ENCODE measurements at places on chromosomes 7 and 10. TPM values are rescaled to one million over a fixed set of nuclear protein-coding genes. Genes with fewer than 3 reads are reported as not detected.

GRCh38 chr7:125857606-125858005, 928.0 kb upstream of the POT1 start:
- no peaks in the 10 kb centered on the region for H3K4me1 ChIP-seq
- no peaks in the 10 kb centered on the region for H3K27me3 ChIP-seq
- no peaks in the 10 kb centered on the region for H3K36me3 ChIP-seq
- no peak overlapping the region for H3K27ac ChIP-seq

CDHR1 gene
- not detected for total RNA-seq

DNA sequence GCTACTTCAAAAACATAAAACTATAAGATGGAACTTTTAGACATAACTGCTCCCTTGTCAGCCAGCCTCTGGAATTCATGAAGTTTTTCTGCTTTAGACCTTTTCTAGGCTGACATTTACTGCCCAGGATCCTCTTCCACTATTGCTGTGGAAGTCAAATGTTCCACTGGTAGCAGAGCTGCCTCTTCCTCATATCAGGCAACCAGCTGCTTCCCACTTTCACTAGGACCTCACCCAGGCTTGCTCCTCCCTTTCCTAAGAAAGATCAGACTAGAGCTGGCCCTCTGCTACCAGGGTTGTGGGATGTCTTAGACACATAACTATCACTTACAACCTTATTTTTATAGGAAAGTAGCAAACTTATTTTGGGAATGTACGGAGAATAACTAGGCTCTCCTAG, 121.5 kb downstream of the CTTNBP2 start:
- H3K4me1 ChIP-seq, result no peaks in the 10 kb centered on the region
- H3K27ac ChIP-seq, result no peak overlapping the region
- H3K27me3 ChIP-seq, result no peaks in the 10 kb centered on the region
- no peak for DNase-seq
- H3K36me3 ChIP-seq, result no peaks in the 10 kb centered on the region
- H3K4me3 ChIP-seq, result no peak overlapping the region

GRCh38 chr10:110577056-110577455, 9.6 kb downstream of the SMC3 start:
- no peak for DNase-seq
- peaks cover 81% of the 10 kb centered on the region for H3K36me3 ChIP-seq
- peaks cover 30% of the 10 kb centered on the region for H3K4me1 ChIP-seq
- no peak overlapping the region for H3K4me3 ChIP-seq

GRCh38 chr10:110893559-110894179, 21.9 kb downstream of the PDCD4 start:
- peaks cover 10% of the 10 kb centered on the region for H3K4me1 ChIP-seq
- peak; percentile 90 for DNase-seq
- no peak overlapping the region for H3K4me3 ChIP-seq

TMEM196 gene
- not detected for total RNA-seq

ACBD7 gene
- total RNA-seq, result 0.63 TPM

HOXA6 gene
- 3.4 TPM for total RNA-seq

ADRA2A gene
- total RNA-seq, result 0.04 TPM

DNA sequence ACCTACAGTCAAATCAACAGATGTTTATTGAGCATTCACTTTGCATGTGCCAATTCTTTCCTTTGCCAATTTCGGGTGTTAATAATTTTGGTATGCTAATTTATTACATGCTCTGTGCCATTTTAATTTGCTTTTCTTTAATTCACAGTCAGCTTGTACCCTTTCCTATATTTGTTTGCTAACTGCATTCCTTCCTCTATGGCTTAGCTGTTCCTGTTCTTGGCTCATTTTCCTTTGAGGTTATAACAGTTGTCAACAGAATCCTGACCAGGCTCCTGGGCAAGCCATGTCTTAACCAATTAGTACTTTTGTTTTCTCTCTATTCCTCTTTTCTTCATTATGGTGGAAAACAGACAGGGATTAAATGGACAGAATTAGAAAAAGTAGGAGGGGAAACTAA, 73.6 kb upstream of the RPA3 start:
- no peaks in the 10 kb centered on the region for H3K27me3 ChIP-seq
- 0 out of 2 replicates have a peak, but pooled peaks cover 2% of the 10 kb centered on the region for H3K4me1 ChIP-seq
- H3K27ac ChIP-seq, result no peak overlapping the region
- DNase-seq, result no peak
- no peak overlapping the region for H3K4me3 ChIP-seq

DNA sequence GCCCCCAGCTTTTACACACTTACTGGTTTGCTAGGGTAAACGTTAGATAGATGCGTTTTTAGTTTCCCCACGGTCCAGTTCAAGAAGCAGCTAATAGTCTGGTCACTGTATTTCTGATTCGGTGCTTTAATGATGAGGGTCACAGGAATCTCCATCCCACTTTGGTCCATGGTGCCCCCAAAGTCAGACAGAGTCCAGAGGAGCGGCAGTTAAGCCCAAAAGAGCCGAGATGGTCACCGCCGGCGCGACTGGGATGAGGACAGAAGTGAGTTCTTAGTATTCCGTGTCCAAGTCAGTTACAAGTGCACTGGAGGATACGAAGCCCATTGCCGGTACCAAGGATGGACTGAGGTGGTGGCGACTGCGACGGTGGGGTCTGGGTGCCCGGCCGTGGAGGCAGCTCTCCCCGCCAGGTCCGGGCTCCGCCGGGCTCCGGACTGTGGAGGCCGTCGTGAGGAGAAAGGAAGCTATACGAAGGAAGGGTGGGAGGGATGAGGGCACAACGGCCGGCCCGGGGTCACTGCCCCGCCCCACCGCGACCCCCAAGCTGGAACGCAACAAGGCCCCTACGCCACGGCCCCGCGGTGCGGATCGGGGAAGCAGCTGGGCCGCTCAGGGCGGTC, 663 bp downstream of the HERPUD2 start:
- H3K27ac ChIP-seq, result no peak overlapping the region
- H3K4me1 ChIP-seq, result peaks cover 41% of the 10 kb centered on the region
- H3K27me3 ChIP-seq, result no peaks in the 10 kb centered on the region
- peak; percentile 38 for DNase-seq
- no peaks in the 10 kb centered on the region for H3K36me3 ChIP-seq

CYTH3 gene
- total RNA-seq, result 3.0 TPM

DNA sequence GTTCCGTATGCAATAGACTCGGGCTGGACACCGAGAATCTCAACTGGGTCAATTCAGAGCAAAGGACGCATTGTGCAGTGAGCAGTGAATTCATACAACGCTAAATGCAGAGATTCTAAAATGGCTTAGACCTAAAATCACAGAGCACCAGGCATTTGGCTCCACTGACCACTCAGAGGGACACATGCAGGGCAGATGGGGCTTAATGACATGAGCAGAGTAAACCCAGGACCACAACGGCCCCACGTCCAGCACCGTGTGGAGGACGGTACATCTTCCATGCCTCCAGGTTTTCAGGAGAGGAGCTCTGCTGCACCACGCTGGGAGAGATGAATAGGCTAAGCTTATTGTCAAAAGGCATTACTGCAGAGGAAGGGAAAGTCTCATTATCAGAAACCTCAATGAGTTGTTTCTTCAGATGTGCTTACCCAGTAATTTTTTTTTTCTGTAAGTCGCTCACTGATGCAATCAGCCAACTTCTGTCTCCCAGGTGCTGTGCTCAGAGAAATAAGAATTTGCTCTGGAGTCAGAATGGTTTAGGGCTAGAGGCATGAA, 555.0 kb downstream of the PTPRN2 start:
- no peaks in the 10 kb centered on the region for H3K27me3 ChIP-seq
- H3K4me1 ChIP-seq, result no peaks in the 10 kb centered on the region
- no peak overlapping the region for H3K4me3 ChIP-seq
- DNase-seq, result no peak
- no peaks in the 10 kb centered on the region for H3K36me3 ChIP-seq
- no peak overlapping the region for H3K27ac ChIP-seq

DNA sequence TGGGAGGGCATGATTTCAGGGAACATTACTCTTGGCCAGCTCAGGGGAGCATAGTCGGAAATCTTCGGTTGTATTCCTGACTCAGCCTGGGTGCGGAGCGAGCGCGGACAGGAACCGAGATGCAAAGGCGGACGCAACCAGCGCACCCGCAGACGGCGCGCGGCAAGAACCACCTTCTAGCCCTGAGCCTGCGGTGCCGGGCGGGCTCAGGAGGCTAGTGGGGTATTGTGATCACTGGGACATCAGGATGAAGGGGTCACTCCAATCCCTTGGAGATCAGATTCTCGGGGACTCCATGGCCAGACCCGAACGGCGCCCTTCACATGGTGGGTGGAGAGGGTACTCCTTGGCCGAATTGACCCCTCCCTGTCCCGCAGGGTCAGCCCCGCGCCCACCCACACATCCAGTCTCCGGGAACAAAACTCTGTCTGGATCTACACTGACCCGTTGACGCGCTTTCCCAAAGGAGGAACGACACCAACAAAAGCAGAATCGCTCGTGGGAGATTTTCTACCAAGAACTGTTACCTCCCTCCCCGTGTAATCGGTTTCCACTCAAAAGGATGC, 730.5 kb downstream of the ZWINT start:
- no peak for DNase-seq
- no peak overlapping the region for H3K4me3 ChIP-seq
- H3K27ac ChIP-seq, result no peak overlapping the region
- no peaks in the 10 kb centered on the region for H3K4me1 ChIP-seq
- no peaks in the 10 kb centered on the region for H3K36me3 ChIP-seq

- H3K27me3 ChIP-seq, result no peaks in the 10 kb centered on the region
- DNase-seq, result no peak
- peak overlapping the region; percentile 96 for H3K27ac ChIP-seq
- no peak overlapping the region for H3K4me3 ChIP-seq
- peaks cover 76% of the 10 kb centered on the region for H3K4me1 ChIP-seq
Measured at GRCh38 chr7:30328381-30328780, 44.0 kb downstream of the ZNRF2 start.

DNA sequence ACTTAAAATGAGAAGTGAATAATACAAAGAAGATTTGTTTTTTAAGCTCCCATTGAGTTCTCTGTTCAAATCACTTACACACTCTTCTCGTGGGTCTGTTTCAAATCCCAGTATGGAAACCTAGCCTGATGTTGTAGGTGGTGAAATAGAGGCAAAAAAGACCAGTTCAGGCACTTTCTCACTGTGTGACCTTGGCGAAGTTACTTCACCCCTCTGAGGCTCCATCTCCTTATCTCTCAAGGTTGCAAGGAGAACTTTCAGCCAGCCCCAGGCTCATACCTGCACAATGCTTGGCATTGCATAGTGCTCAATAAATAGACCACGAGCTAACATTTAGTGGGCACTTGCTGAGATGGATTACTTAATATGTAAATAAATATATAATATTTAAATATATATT, 90.1 kb downstream of the PRLHR start:
- no peak overlapping the region for H3K27ac ChIP-seq
- H3K4me3 ChIP-seq, result no peak overlapping the region
- H3K36me3 ChIP-seq, result no peaks in the 10 kb centered on the region
- no peaks in the 10 kb centered on the region for H3K27me3 ChIP-seq

- no peaks in the 10 kb centered on the region for H3K4me1 ChIP-seq
- H3K27me3 ChIP-seq, result no peaks in the 10 kb centered on the region
Measured at GRCh38 chr7:81676105-81676811, 93.6 kb downstream of the HGF start.

DNA sequence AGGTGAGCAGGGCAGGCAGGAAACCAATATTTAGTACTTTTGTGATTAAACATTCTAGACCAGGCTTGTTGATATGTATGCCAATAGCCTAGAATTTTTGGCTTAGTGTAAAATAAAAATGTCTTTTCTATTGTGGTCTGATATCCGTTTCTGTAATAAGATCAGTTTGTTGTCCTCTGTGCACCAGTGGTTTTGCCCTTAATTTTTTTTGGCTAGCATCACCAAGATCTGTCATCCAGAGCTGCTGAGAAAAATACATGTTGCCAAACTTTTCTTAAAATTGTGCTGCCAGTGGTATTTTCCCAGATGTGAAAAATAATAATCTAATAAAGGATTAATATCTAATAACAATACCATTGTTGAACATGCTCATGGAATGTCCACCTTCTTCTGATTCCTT, 115.6 kb downstream of the TWIST1 start:
- no peak for DNase-seq
- no peaks in the 10 kb centered on the region for H3K36me3 ChIP-seq
- H3K27ac ChIP-seq, result no peak overlapping the region
- no peaks in the 10 kb centered on the region for H3K27me3 ChIP-seq
- no peaks in the 10 kb centered on the region for H3K4me1 ChIP-seq

LRIT1 gene
- not detected for total RNA-seq

GRCh38 chr10:107409522-107409921, 245.0 kb upstream of the SORCS1 start:
- H3K27ac ChIP-seq, result no peak overlapping the region
- H3K36me3 ChIP-seq, result no peaks in the 10 kb centered on the region
- no peak for DNase-seq
- no peaks in the 10 kb centered on the region for H3K4me1 ChIP-seq
- no peak overlapping the region for H3K4me3 ChIP-seq
- H3K27me3 ChIP-seq, result no peaks in the 10 kb centered on the region

DNA sequence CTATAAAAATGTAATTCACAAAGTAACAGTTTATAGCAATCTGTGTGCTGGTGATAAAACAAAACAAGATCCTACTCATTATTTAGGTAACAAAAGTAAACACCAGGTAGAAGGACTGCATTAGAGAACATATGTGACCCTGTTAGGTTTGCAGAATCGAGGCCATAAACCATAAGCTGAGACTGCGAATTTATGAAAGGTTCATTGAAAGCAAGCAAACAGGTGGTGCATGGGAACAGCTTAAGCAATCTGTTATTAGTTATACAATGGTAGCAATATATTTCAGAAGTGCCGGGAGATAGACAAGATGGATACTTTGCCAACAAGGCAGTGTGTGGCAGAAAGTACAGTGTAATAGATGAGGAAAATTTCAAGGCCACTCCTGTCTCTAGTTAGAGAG, 23.5 kb upstream of the FAM133B start:
- H3K27me3 ChIP-seq, result no peaks in the 10 kb centered on the region
- no peak overlapping the region for H3K27ac ChIP-seq
- H3K36me3 ChIP-seq, result no peaks in the 10 kb centered on the region
- H3K4me3 ChIP-seq, result no peak overlapping the region

EGR2 gene
- 0.41 TPM for total RNA-seq

ZNF117 gene
- 19.0 TPM for total RNA-seq

NAT16 gene
- total RNA-seq, result not detected

GRCh38 chr7:77903597-77903996, 105.0 kb downstream of the PHTF2 start:
- H3K4me3 ChIP-seq, result no peak overlapping the region
- peaks cover 93% of the 10 kb centered on the region for H3K4me1 ChIP-seq
- peak overlapping the region; percentile 99 for H3K27ac ChIP-seq
- no peaks in the 10 kb centered on the region for H3K27me3 ChIP-seq
- DNase-seq, result peak; percentile 80

PKD2L1 gene
- 0.25 TPM for total RNA-seq

BMPER gene
- total RNA-seq, result not detected

DNA sequence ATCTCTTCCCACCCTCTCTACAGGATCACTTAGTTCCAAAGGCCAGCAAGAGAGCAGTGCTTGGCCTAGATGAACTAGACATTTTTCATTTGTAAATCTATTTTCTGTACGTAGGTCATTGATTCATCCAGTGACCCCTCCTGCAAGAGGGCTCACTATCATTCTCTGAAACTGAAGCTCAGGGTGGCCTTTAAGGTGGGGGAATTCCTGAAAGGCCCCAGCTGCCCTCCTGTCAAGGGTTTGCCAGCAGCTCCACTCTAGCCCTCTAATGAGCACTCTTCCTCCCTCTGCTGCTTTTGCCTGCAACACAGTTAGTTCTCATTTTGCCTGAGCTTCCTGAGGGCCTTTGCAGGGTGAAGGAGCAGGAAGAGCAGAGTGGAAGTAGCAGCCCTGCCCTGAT, 41.2 kb downstream of the LRRC18 start:
- no peaks in the 10 kb centered on the region for H3K4me1 ChIP-seq
- H3K27ac ChIP-seq, result no peak overlapping the region
- no peak overlapping the region for H3K4me3 ChIP-seq

WDFY4 gene
- total RNA-seq, result 144 TPM

All from Karpas-422 (cell line).